Placental pericyte (primary cell): ENCODE measurements at places on chromosomes 11 and 22. TPM values are rescaled to one million over a fixed set of nuclear protein-coding genes. Genes with fewer than 3 reads are reported as not detected.

The OR52A1 gene
- not detected in 2 replicates for total RNA-seq

The SPCS2 gene
- 13.7 and 47.3 TPM in 2 replicates for total RNA-seq

The UPK2 gene
- not detected in 2 replicates for total RNA-seq

The MYRF gene
- total RNA-seq, result 6.4 and 39.2 TPM in 2 replicates

The ELF5 gene
- total RNA-seq, result not detected in 2 replicates

The MMP27 gene
- total RNA-seq, result not detected in 2 replicates

The PHOX2A gene
- not detected in 2 replicates for total RNA-seq

The PDGFD gene
- total RNA-seq, result 1.7 and 5.3 TPM in 2 replicates

The SVIP gene
- under 0.01 and 1.1 TPM in 2 replicates for total RNA-seq

The PPP6R2 gene
- total RNA-seq, result 69.4 and 72.3 TPM in 2 replicates

The ADORA2A gene
- 2.6 and 11.2 TPM in 2 replicates for total RNA-seq

The SYT7 gene
- 4.6 and 9.7 TPM in 2 replicates for total RNA-seq

The CNGA4 gene
- total RNA-seq, result 0.44 TPM in 1 of 2 replicates, not detected in the other
